ENCODE measurements at places on chromosomes 7 and 10. TPM values are rescaled to one million over a fixed set of nuclear protein-coding genes. Genes with fewer than 3 reads are reported as not detected.

Gene LEP
- polyA plus RNA-seq: not detected

Gene AHR
- polyA plus RNA-seq: 8.4 TPM

Gene PNLIP
- 0.42 TPM for polyA plus RNA-seq

Gene GFRA1
- polyA plus RNA-seq: 60.1 TPM

Gene GIMAP8
- 3.9 TPM for polyA plus RNA-seq

Gene SH2B2
- 28.0 TPM for polyA plus RNA-seq

Gene LBX1
- 27.5 TPM for polyA plus RNA-seq

Gene BCAP29
- 48.7 TPM for polyA plus RNA-seq

Gene LIPJ
- 0.30 TPM for polyA plus RNA-seq

Gene TMEM236
- 0.27 TPM for polyA plus RNA-seq

Gene OPALIN
- 0.79 TPM for polyA plus RNA-seq

Gene DYDC2
- polyA plus RNA-seq: 10.2 TPM

Gene GPNMB
- polyA plus RNA-seq: 4.4 TPM

Gene MCM10
- 5.2 TPM for polyA plus RNA-seq

Gene RET
- polyA plus RNA-seq: 36.4 TPM

Gene COL17A1
- polyA plus RNA-seq: 0.47 TPM

Gene TAC1
- 86.8 TPM for polyA plus RNA-seq

Gene DLD
- polyA plus RNA-seq: 84.9 TPM

Gene PDLIM1
- 31.2 TPM for polyA plus RNA-seq

Gene EN2
- polyA plus RNA-seq: 0.22 TPM

Gene MBLAC1
- 5.2 TPM for polyA plus RNA-seq

Gene ZWINT
- 34.6 TPM for polyA plus RNA-seq

Gene PTPRE
- polyA plus RNA-seq: 46.9 TPM

Gene CPA2
- polyA plus RNA-seq: 0.35 TPM

Gene GDF2
- polyA plus RNA-seq: 0.13 TPM

Gene RPEL1
- polyA plus RNA-seq: not detected

Gene OR2A1
- polyA plus RNA-seq: 0.13 TPM

Data from spinal cord (tissue), 10 donors.